Smooth muscle cell of the brain vasculature (primary cell): ENCODE measurements at places on chromosomes 6 and 20.

GRCh38 chr20:51624157-51624731 is 81.7 kb upstream of the NFATC2 start:
- peak; percentile 37 for DNase-seq

DNA sequence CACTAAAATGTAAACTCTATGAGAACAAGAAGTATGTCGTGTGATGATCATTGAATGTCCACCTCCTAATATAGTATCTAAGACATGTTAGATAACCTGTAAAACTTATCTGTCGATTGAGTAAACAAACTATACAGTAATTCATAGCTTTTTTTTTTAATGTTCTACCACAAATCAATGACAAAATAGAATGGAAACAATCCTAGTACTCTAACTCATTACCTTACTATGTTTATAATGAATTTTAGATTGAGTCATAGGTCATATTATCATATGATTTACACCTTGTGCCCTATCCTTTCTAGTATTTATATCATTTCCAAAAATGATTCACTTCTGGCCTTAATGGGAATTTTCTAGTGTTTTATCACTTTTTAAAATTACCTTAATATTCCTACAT is 6.1 kb downstream of the VTA1 start:
- no peak for DNase-seq

DNA sequence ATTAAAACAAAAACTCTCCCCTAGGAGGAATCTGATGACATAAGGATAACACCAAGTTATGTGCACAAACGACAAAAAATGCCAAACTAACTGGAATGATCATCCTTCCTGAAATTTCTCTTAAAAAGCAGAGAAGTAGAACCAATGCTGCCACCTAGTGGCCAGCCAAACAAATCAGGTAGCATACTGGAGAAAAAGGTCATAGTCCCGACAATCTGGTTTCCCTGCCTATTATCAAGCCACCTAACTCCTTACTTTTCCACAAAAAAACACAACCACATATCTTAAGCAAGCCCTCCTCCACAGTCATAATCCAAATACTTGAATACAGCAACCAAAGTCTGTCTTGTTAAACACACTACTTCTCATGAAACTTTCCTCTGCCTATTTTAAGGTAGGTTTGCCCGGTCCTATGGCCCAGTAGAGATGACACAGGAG is 5.3 kb downstream of the OARD1 start:
- DNase-seq = peak; percentile 77

DNA sequence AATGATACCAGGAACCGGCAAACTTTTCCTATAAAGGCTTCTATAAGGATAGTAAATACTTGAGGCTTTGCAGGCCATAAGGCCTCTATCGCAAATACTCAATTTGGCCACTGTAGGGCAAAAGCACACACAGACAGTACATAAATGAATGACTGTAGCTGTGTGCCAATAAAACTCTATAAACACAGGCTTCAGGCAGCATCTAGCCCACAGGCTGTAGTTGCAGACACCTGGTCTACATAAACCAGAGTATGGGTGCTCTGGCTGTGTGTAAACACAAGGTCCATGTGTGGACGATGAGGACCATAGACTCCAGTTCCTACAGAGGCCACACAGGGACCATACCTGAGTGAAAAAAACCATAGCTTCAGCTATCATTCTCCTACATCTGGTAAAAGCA is 52.2 kb downstream of the ZMYND8 start:
- DNase-seq = no peak
